Stimulated activated CD4-positive, alpha-beta T cell treated with anti-CD3 and anti-CD28 coated beads, Interleukin-2, amount 100 ng/mL, for 48 hours (primary cell): ENCODE measurements at places on chromosomes 3 and 15.
A peak's percentile ranks its signal among the peaks of the same experiment; 100 is the strongest.

DNA sequence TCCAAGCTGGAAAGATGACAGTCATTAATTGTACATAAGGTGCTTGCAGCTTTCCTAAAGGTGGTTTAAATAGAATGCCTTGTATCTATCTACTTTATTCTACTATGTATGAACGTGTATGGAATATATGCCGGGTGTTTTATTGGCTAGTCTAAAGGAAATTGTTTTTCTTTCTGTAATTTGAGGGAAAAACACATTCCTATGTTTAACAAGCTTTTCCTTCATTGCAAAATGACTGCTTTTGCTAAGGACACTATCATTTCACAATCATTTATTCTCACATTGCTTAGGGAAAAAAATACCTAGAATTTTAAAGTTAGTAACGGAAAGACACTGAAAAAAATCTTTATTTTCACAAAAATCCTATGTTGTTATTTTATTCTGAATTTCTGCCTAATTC is 141.7 kb downstream of the WDR76 start:
- DNase-seq, result no peak

- no peak for DNase-seq
Observed at GRCh38 chr3:161413127-161413854, 42.0 kb upstream of the SPTSSB start.

- DNase-seq, result no peak
Observed at GRCh38 chr3:4580346-4581123, 87.4 kb downstream of the ITPR1 start.

- no peak for DNase-seq
Observed at GRCh38 chr3:149639093-149639486, 18.7 kb downstream of the WWTR1 start.

DNA sequence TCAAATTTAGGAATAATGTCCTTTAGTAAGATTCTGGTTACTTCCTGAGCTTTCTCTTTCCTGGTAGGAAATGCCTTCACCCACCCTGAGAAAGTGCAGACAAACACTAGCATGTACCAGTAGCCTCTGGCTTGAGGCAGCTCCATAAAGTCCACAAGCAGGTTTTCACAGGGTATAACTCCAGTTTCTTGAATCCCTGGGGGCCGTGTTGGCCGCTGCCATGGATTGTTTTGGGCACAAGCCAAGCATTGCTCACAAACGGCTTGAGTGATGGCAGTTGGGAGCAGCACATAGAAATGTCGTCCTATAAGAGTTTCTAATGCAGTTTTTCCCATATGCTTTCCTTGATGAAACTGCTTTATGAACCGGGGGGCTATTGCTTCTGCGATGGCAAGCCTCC is 164.1 kb downstream of the STXBP5L start:
- DNase-seq, result no peak

DNA sequence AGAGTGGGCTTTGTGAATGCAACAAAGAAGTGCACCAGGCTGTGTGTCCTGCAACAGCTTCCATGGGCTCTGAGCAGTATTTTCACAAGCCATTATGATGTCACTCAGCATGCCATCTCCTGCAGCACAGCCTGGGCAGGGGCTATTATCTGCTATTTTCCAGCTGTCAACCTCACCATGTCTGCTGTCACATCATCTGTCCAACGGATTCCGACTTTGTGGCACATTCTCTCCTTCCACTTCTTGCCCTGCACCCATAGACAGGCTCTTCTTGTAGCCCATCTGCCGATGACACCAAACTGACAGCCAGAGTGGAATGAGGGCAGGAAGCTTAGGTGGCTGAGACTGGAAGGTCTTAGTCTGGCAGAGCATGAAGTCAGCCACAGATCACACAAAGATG is 691.9 kb downstream of the NTRK3 start:
- DNase-seq, result no peak

- no peak for DNase-seq
Observed at GRCh38 chr15:26102365-26102764, 239.2 kb upstream of the ATP10A start.

DNA sequence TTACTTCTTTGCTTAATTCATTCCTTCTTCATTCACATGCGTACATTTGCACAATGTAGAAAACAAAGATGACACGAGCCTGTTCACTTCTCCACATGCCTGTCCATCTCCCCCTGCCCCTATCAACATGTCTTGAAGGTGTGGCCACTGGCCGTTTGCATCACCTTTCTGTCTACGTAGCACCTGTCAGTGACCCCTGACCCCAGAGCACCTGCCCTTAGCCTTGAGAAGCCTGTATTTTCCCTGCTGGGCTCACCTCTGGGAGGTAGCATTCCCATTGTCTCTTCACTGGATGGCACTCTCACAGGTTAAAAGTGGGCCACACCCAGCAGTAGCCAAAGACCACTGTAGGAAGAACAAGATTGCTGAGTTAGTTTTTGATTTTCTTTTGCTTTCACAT is 234.1 kb downstream of the THSD4 start:
- no peak for DNase-seq

DNA sequence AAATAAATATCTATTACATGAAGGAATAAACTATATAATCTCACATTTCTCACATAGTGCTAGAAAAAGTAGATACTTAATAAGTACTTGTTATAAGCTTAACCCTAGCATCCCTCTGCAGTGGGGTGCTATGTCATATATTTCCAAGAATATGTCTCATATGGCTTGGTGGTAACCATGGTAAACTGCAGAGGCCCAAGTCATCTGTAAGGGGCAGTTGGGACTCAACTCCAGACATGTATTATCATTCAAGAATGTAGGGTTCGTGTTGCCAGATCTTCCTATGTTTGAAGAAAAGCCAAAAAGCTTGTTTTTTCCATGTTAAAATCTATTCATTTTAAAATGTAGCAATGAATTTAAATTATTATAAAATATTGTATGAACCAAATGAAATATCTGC is 46.2 kb downstream of the ZNF385D start:
- no peak for DNase-seq

DNA sequence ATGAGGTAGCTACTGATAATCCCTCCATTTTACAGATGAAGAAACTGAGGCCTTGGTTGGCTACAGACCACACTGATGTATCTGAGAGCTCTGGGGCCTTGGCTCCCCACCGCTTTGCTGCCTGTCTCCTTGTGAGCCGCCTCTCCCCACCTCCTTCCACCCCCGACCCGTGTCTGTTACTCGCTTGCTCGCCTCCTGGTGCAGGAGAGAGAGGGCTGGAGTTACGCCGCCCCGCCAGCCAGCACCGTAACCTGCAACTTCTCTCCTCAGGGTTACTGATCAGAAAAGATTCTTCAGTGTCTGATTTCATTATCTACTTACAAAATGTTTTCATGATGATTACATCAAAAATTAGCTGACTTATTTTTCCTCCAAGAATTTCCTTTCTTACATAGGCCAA is 34.1 kb downstream of the TM2D3 start:
- no peak for DNase-seq

DNA sequence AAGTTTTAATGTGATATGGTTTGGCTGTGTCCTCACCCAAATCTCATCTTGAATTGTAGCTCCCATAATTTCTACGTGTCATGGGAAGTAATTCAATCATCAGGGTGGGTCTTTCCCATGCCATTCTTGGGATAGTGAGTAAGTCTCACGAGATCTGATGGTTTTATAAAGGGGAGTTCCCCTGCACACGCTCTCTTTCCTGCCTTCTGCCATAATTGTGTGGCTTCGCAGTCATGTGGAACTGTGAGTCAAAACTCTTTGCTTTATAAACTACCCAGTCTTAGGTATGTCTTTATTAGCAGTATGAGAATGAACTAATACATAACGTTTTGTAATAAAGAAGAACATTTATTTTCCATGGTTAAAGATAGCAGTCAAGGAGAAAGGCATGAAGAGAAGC is 39.2 kb upstream of the GOLIM4 start:
- DNase-seq, result no peak

GRCh38 chr3:65706301-65706700 is 332.4 kb downstream of the MAGI1 start:
- DNase-seq, result no peak

DNA sequence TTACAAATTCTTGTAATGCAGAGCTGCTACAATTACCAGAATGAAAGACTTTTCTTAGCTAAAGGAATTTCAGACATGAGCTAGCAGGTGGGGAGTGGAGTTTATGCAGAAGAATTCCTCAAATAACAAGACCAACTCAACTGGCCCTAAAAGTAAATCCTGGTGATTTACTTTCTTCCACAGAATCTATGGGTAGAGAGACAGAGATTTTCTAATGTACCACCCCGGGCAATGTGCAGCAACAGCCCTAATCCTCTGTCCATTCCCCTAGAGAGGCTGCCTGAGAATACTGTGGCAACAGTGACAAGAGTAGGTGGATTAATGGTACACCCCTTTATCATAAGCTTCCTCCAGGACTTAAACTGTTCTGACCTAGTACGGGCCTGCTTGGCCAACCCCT is 55.2 kb downstream of the AQR start:
- DNase-seq, result no peak

GRCh38 chr15:86001200-86001599 is 78.5 kb upstream of the AGBL1 start:
- DNase-seq, result no peak

GRCh38 chr15:68764090-68764489 is 56.6 kb downstream of the ANP32A start:
- no peak for DNase-seq

DNA sequence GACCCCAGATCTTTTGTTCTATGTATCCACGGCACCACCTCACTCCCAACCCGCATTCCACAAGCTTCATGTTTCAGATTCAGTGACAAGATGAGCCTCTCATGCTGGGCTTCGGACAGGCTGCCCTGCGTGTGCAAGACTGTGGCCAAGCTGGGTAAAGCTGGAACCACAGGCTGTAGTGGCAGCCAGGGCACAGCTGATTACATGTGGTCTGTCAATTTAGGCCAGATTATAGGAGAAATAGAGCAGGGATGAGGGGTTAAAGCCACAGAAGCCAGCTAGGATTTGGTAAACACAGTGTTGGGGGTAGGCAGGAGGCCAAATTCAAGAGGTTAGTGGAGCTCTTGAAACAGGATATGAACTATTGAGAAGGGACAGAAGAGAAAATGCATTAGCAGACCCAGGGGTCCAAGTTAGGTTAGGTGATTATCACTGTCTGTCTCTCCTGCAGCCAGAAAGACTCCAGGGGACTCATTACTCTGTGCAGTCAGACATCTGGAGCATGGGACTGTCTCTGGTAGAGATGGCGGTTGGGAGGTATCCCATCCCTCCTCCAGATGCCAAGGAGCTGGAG is 12.9 kb downstream of the SNAPC5 start:
- DNase-seq, result no peak

- DNase-seq, result no peak
Observed at GRCh38 chr3:68973639-68974038, 39.8 kb downstream of the EOGT start.

- DNase-seq, result no peak
Observed at GRCh38 chr3:157412323-157412855, 24.3 kb upstream of the PTX3 start.

- DNase-seq, result peak; percentile 56
Observed at GRCh38 chr15:31326875-31327668, 437 bp downstream of the KLF13 start.

DNA sequence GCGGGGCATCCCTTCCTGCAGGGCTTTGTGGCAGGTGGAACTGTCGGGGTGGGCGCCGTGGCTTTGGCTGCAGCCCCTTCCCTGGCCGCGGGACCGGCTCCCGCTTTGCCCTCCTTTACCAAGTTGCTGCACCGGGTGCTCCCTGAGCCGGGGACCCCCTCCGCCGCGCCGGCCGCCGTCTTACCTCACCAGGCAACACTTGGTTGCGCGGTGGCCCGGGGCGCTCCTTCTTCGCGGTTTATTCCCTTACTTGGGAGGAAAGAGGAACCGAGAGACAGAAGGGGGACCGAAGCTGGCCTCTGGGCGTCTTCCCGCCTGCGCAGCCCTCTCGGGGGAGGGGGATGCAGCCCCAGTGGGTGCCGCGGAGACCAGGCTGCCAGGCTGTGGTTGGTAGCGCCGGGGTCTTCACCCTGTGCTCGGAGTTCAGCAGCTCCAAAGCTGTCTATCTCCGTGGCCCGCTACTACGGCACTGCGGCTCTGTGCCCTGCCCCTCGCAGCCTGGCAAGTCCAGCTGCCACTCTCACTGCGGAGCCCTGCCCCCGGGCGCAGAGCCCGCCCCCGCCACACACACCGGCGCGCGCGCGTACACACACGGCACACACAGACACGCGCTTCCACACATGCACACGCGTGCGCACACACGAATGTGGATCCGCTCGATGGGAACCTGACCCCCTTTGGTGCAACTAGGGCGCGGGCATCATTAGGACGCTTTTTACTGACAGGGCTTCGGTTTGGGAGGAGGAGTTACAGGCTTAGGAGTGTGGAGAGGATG is at the start of gene DGKG:
DGKG (minus strand) TSS at position 473 of the 775 bp plus-strand sequence. CDS start 41,775 bp downstream, outside the sequence.
- DNase-seq, result peak; percentile 28

- no peak for DNase-seq
Observed at GRCh38 chr3:170383567-170383966, 26.1 kb downstream of the SKIL start.

DNA sequence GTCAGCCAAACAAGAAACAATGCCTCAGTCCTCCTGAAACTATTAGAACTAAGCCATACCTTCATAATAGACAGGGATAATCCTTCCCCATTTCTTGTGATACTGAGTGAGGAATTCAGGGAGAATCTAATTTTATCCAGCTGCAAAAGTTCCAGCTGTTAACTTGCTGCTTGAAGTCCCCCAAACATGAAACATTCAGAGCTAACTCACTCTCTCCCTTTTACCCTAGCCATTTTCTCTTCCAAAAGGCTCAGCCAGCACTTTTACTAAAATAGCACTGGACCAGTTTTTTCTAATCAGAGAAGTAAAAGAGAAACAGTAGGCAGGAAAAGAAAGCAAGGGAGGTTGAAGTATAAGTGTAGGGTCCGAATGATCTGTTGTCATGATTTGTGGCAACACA is 268.1 kb downstream of the TAFA4 start:
- DNase-seq, result no peak

- no peak for DNase-seq
Observed at GRCh38 chr15:29569533-29570092, 252.7 kb downstream of the TJP1 start.

DNA sequence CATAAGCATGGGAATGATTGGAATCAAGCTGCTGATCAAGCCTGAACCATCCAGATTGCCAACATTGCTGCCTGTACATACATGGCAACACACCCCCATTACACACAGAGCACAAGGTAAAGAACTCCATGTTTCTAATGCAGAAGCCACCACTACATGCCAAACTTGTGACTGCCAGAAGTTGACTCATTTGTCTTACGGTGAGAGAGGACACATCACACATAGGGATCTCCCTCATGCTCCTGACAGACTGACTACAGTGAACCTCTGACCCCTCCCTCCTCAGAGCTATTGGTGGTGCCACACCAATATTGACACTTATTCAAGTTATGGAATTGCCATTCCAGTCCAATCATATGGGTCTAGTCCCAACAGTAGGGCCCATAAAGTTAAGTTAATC is 42.3 kb downstream of the EFHB start:
- DNase-seq, result no peak

DNA sequence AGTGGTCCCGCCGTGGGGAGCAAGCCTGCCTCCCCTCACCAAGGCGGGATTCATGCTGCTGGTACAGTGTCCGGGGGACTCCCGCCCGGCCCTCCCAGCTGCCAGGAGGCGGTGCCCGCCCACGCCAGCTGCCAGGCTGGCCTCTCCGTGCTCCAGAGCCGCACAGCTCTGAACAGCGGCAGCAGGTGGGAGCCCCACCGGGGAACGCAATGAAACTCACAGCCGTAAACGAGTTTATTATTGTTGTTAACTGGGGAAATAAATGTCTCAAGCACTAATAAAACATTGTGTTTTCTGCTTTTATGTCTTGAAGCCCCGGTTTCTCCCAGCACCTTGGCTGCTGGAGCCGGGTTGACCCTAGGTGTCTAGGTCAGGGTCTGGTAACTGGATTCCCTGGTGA is 317.7 kb upstream of the TLE3 start:
- DNase-seq, result no peak

- no peak for DNase-seq
Observed at GRCh38 chr3:137191133-137191923, 233.5 kb downstream of the IL20RB start.
